ENCODE measurements at places on chromosomes 11 and 22.

DNA sequence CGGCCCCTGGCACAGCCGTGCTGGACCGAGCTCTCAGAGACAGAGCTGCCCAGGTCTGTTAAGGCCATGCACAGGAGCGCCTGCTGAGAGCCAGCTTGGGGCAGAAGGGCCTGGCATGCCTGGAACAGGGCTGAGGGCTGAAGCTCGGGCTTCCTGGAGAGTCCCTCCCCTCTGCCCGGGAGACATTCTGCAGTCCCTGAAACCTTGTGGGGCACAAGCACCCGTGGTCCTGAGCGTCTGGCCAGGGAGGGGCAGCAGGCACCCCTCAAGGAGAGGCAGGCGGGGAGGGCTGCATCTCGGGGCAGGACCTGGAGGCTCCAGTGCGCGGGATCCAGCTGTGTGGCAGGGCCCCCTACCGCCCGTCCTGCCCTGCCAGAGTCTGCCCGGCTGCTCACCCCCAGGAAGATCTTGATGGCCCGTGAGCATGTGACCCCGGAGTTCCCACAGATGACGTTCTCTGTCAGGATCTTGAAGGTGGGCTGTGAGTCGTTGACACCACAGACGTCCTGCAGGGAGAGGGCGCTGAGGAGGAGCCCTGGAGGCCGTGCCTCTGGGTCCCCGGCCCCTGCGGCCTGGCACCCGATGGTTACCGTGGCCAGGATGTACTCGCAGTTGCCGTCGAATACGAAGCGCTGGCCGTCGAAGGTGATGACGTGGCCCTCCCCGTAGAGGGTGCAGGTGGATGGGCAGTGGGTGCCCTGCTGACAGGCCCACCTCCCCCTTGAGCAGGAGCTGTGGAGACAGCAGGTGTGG, 10.9 kb downstream of the MUC6 start:
- DNase-seq, result no peak

GRCh38 chr22:22823131-22823810, 64.3 kb upstream of the IGLL5 start:
- no peak for DNase-seq

GRCh38 chr11:67300256-67300755, 3.0 kb upstream of the SSH3 start:
- no peak for DNase-seq

- no peak for DNase-seq
Measured at GRCh38 chr11:3006505-3007260, 14.6 kb upstream of the NAP1L4 start.

- DNase-seq, result no peak
Measured at GRCh38 chr22:35375031-35375430, 5.9 kb upstream of the HMOX1 start.
